ENCODE measurements at places on chromosomes 11 and 22.

GRCh38 chr22:23251445-23252093 is 71.3 kb downstream of the BCR start:
- DNase-seq, result no peak

GRCh38 chr22:43177479-43177878 is 9.5 kb downstream of the TTLL12 start:
- DNase-seq, result no peak

- DNase-seq, result no peak
Observed at GRCh38 chr11:30107899-30108298, 91.1 kb upstream of the KCNA4 start.

DNA sequence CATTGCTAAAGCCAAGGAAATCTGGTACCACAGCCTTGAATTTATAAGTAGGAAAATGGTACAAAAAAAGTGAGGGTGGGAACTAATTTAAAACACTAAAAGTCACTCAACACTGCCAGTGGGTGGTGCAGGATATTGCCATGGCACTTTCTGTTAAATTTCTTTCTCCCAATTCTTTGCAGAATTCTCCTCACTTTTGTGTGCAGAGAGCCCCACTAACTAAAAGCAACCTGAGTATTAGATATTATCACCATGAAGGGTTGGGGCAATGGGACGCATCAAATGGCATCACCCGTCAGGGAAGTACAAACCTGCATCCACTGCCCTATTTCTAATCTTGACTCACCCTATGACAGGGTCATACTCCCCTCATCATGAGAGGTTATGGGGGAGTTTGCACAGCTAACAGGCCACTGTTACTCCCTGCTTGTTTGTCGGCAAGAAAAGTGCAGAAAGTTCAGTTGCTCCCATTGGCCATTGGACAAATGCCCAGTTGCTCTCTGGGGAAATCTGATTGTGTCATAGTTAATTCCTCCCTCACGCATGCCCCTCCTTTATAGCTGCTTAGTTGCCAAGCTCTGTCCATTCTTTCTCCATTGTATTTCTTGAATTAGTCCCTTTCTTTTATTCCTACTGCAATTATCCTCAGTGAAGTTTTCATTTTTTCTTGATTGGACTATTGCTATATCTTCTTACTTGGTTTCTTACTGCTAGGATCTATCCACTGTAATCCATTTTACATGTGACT is 93.8 kb upstream of the BLID start:
- no peak for DNase-seq

GRCh38 chr11:33847251-33847650 is 44.6 kb downstream of the LMO2 start:
- DNase-seq, result no peak

GRCh38 chr11:77316733-77317342 is 15.4 kb upstream of the GDPD4 start:
- DNase-seq, result no peak

- DNase-seq, result no peak
Observed at GRCh38 chr22:26127556-26127955, 41.7 kb upstream of the SEZ6L start.

GRCh38 chr11:87039371-87039770 is 1.6 kb downstream of the TMEM135 start:
- no peak for DNase-seq

- DNase-seq, result no peak
Observed at GRCh38 chr11:114115451-114115928, 56.0 kb downstream of the ZBTB16 start.

GRCh38 chr11:120219232-120219937 is 8.6 kb downstream of the OAF start:
- DNase-seq, result no peak

DNA sequence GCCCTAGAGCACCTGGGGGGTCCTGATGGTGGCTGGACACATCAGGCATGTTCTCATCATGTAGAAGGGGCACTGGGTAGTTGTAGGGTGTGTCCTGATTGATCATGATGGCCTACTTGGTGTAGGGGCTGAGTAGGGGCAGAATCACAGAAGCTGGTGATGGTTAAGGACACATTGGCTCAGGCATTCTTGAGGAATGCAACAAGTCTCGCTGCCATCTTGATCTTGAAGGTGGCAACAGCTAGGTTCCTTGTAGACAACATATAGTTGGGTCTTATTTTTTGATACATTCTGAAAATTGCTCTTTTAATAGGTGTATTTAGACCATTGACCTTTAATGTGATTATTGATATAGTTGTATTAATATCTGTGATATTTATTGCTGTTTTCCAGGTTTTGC is 28.1 kb downstream of the PPP6R3 start:
- DNase-seq, result no peak
